ENCODE measurements at places on chromosomes 12 and 14.

- DNase-seq = no peak
Observed at GRCh38 chr14:57051633-57052032, 217.1 kb downstream of the EXOC5 start.

- no peak for DNase-seq
Observed at GRCh38 chr14:29403091-29403490, 524.6 kb downstream of the PRKD1 start.

GRCh38 chr14:92693998-92694795 is 54.2 kb downstream of the LGMN start:
- DNase-seq = no peak

- no peak for DNase-seq
Observed at GRCh38 chr14:74609721-74610120, 2.3 kb downstream of the LTBP2 start.

- peak; percentile 90 for DNase-seq
Observed at GRCh38 chr14:103391048-103391447, 5.8 kb downstream of the MARK3 start.

- DNase-seq = no peak
Observed at GRCh38 chr12:29572938-29573337, 75.5 kb upstream of the OVCH1 start.

DNA sequence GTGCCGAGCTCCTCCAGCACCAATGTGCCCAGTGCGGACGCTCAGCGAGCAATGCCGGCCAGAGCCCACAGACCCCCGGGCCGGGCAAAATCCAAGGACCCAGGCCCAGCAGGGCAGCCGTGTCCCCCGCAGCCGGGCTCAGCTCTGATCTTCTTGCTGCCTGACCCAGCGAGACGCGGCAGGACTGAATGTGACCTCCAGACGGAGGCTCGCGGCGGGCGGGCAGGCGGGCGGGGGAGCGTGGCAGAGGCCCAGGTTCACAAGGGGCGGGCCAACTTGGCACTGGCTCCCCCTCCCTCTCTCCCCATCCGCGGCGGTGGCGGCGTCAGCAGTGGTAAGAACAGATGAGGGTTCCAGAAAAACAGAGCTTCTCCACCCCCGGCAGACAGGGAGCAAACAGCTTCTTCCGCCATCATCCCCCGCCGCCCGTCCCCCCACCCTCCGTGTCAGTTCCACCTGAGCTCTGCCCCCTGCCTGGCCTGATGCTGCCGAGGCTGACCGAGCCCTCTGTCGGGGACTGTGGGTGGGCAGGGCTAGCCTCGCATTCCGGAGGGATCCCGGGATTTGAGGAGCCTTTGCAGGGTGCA is 94.3 kb downstream of the RFLNA start:
- no peak for DNase-seq

DNA sequence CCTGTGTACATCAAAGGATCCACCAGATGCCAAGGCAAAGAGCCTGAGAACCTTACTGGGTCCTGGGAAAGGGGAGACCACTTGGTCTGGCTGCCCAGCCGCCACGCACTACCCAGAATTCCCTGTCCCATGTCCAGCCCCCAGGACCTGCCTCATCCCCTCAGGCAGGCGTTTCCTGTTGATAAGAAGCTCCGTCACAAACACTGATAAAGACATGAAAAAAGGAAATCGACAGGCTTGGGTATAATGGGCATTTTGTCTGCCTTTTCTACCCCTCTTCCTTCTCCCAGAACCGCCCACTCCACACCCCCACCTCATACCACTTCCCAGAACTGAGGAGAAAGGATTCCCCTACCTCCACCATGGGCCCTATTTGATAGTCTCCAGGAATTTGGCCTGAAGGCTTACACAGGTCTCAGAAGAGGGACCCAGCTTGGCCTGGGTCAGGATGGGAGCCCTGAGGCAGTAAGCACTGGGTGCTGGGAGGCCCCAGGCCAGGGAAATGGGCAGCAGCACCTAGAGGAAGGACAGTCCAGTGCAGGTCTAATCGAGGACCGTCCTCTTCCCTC is 18.8 kb downstream of the ACVRL1 start:
- no peak for DNase-seq

GRCh38 chr12:89392391-89392790 is 40.1 kb upstream of the DUSP6 start:
- DNase-seq = peak; percentile 73

DNA sequence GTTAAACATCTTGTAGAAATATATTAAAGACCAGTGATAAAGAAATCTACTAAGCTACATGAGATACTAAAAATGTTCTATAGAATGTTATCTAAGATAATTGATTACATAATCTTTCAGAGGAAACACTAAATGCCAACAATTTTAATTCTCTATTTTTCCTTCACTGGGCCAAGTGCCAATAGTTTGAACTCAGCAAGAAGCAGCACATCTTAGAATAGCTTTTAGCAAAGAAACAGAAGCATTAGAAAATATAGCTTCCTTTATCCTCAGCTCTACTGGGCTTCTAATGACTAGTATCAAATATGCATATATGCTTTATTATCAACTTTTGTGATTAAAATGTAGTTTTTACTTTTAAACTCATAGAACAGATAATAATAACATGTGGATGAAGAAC is 461.4 kb upstream of the USP15 start:
- no peak for DNase-seq

GRCh38 chr14:90559811-90560492 is 163.1 kb downstream of the CALM1 start:
- no peak for DNase-seq

GRCh38 chr12:108400056-108400455 is 60.9 kb upstream of the CMKLR1 start:
- no peak for DNase-seq

DNA sequence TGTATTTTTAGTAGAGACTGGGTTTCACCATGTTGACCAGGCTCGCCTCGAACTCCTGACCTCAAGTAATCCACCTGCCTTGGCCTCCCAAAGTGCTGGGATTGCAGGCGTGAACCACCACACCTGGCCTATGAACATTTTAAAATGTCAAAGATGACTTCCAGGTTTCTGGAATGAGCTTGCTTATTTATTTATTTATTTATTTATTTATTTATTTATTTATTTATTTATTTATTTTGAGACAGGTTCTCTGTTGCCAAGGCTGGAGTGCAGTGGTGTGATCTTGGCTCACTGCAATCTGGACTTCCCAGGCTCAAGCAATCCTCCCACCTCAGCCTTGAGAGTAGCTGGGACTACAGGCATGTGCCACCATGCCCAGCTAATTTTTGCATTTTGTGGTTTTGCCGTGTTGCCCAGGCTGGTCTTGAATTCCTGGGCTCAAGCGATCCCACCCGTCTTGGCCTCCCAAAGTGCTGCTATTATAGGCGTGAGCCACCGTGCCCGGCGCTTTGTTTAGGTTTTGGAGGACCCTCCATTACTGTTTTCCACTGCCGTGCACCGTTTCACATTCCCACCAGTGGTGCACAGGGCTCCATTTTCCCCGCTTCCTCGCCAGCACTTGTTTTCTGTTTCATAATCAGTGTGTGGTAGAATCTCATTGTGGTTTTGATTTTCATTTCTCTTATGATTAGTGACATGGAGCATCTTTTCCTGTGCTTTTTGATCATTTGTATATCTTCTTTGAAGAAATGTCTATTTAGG is 6.4 kb upstream of the CFAP251 start:
- no peak for DNase-seq

DNA sequence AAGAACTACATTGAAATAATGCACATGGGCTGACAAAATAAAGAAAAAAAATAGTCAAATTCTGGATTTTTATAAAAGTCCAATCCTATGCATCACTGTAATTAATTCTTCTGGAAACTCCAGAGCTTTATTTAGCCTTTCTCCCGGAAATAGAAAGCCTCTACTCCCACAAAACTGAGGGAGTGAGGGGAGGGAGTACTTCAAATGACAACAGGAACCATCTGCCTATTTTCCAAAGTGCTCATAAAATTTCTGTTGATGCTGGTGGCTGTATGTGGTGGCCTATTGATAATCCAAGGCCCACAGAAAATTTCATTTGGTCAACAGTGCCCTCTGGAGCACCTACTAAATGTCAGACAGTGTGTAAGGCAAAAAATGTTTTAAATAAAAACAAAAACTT is 64.6 kb downstream of the KIF21A start:
- no peak for DNase-seq

- peak; percentile 81 for DNase-seq
Observed at GRCh38 chr12:89354612-89355067, 2.3 kb upstream of the DUSP6 start.

DNA sequence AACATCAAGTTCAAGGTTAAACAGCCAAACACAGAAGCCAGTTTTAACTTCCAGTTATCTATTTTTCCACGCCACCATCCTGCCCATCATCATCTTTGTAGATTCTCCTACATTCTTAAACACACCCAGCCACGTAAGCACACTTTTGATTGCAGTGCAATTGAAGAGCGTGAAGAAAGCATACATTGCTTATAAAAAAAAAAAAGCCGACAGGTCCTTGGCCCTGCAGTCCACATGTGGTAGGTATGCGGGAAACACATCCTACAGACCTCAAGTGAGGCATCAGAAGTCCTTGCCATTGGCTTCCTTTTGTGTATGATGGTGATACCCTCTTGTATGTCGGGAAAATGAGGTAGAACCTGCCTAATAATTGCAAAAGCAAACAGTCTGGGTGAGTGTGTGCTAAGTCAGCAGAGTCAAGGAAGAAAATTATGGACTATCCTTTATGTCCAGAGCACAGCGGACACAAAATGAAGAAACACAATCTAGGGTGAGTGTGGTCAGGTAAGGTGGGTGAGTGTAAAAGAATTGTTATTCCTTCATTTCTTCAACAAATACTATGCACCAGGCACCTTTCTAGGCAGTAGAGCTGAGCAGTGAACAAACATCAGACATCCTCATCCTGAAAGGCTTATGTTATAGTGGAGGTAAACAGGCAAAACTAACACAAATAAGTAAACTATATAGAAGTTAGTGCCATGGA is 51.5 kb downstream of the EID3 start:
- no peak for DNase-seq

DNA sequence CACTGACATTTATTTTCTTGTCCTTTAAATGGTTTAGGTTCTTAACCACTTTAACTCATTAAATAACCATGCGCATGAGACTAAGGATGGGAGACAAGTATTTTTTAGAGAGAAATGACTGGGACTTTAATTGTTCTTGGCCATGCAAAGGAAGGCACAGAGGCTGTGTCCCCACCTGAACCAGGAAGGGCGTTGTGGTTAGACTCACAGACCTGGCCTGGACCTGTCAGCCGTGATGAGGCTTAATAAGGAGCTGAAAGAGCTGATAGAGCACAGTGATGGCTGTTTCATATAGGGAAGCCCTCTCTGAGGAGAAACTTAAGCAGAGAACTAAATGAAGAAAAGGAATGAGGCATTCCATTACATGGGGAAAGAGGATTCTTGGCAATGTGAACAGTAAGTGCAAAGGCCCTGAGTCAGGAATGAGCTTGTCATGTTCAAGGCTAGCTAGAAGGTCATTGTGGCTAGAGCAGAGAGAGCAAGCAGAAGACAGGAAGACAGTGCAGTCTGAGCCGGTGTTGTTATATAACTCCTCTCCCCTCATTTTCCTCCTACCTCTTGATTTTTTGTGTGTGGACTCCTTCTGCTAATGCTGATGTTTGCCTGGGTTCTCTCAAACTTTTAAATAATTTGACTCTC is 74.4 kb upstream of the ANO4 start:
- DNase-seq = no peak

GRCh38 chr14:55404173-55404854 is 7.3 kb downstream of the ATG14 start:
- no peak for DNase-seq

- no peak for DNase-seq
Observed at GRCh38 chr12:53965281-53966084, 7.4 kb upstream of the HOXC11 start.

- peak; percentile 50 for DNase-seq
Observed at GRCh38 chr14:90522571-90523191, 125.9 kb downstream of the CALM1 start.

- no peak for DNase-seq
Observed at GRCh38 chr14:97276573-97276972, 479.4 kb downstream of the VRK1 start.

- DNase-seq = no peak
Observed at GRCh38 chr12:45701296-45701695, 28.2 kb upstream of the ARID2 start.

DNA sequence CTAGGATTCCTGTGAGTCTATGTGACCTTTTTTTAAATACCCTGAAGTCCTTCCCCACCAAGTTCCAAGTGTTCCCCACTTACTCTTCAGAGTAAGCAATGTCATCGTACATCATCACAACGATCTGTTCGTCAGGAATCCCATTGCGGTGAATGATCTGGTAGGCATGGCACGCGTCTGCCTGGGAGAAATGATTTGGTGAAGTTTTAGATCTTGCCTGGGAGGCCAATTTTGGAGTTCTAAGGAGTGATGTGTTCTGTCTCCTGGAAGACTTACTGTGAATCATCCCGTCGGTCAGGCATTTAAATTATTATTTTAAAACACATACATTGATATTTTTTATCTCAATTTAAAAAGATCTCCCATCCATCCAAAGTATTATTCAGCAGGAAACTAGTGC is 29.8 kb downstream of the LGMN start:
- no peak for DNase-seq

GRCh38 chr12:113837084-113837483 is 129.0 kb downstream of the RBM19 start:
- no peak for DNase-seq

DNA sequence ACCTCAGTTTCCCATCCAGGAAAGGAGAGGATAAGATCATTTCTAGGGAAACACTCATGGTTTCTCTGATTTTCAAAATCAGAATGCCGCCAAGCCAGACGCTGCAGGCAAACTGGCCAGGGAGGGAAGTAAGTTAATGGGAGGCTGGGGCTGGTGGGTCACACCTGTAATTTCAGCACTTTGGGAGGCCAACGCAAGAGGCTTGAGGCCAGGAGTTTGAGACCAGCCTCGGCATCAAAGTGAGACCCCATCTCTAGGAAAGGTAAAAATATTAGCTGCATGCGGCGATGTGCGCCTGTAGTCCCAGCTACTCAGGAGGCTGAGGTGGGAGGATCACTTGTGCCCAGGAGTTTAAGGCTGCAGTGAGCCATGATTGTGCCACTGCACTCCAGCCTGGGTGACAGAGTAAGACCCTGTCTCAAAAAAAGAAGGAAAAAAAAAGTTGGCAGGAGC is 587 bp downstream of the SELPLG start:
- no peak for DNase-seq

DNA sequence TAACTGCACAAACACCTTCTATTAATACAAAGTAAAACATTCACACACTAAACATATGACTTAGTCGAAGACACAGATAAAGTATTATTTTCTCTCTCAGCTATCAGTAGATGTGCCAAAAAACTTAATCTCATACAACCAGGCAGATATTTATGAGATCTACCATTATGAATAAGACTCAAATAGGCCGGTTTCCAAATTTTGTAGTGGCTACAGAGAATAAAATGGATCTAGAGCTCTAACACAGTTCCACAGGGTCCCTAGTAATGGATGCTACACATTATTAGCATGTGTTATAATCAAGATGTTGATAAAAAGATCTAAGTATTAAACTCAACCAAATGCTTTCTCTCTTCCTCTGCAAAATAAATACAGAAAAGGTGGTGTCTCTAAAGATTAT is 10.4 kb downstream of the SAV1 start:
- no peak for DNase-seq
